COR-L47 (cell line): ENCODE measurements at places on chromosomes 2 and 18.
A peak's percentile ranks its signal among the peaks of the same experiment; 100 is the strongest.

GRCh38 chr2:28361991-28362710 lies 30.5 kb upstream of the FOSL2 start:
- no peak for DNase-seq

GRCh38 chr2:9400268-9401058 lies 22.9 kb downstream of the ITGB1BP1 start:
- DNase-seq = no peak

GRCh38 chr18:75854174-75854573 lies 426.7 kb upstream of the SMIM21 start:
- DNase-seq = no peak

- DNase-seq = no peak
These were observed 58.1 kb downstream of the DGKD start for GRCh38 chr2:233412405-233412804.

GRCh38 chr2:236081171-236081570 lies 87.0 kb downstream of the GBX2 start:
- no peak for DNase-seq

- no peak for DNase-seq
These were observed 142.0 kb upstream of the APCDD1 start for GRCh38 chr18:10312326-10313015.

- peak; percentile 24 for DNase-seq
These were observed 84.8 kb upstream of the PIK3C3 start for GRCh38 chr18:41870191-41870590.

- no peak for DNase-seq
These were observed 1.9 kb downstream of the PRSS56 start for GRCh38 chr2:232521959-232522622.

DNA sequence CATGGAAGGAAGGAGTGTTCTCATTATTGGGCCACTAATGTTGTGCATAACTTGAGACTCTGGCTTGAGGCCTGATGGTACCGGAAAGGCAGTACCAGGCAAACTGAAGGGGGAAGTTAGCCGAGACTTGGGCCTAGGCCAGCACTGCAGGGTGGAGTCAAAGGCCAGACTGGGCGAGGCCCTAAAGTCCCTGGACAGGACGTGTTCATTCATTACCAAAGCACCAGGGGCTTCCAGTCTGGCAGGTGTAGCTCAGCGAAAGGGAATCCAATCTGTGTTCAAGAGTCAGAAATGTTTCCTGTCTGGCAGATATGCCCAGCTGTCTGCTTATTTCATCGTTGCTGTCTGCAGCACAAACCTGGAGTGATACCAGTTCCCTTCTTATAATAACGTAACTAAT lies 4.7 kb upstream of the ITSN2 start:
- no peak for DNase-seq

DNA sequence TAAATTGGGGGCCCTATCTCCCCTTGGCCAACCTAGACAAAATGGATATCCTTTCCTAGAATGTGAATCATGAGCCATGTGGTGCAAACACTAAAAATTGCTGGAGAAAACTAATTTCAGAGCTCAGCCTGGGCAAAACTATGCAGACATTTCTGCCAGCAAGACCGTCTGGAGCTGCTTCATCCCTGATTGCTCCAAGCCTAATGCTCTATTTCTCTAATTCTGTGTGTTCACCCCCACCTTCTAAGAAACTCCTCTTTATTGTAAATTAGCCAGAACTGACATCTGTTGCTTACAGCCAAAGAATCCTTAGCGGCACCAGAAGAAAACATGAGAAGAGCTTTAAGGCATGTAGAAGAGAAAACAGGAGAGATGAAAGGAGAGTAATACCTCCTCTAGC lies 337.7 kb upstream of the CHAC2 start:
- DNase-seq = no peak
